ENCODE measurements at places on chromosomes 11 and 22.

- no peak for DNase-seq
Observed at GRCh38 chr11:18384157-18384641, 10.2 kb upstream of the LDHA start.

- no peak for DNase-seq
Observed at GRCh38 chr11:6229911-6230310, 4.5 kb downstream of the FHIP1B start.

DNA sequence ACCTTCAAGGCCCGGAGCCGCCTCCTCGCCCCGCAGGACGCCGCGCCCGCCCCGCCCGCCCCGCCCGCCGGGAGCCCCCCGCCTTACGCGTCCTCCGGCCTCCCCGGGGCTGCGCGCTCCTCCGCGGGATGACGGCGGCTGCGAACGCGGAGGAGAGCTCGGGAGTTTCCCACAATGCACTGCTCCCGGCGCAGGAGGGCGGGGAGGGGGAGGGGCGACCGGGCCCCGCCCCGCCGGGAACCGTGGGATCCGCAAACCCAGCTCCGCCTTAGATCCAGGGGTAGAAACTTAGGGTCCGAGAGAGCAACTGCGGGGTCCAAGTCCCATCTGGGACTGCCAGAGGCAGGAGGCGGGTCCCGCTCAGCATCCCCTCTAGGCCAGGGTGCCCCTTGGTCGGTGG, at the start of gene CEND1:
TSS of gene CEND1 (minus strand) at position 148 of the 400 bp plus-strand sequence. CDS start 1,514 bp downstream, outside the sequence.
- peak; percentile 79 for DNase-seq

- no peak for DNase-seq
Observed at GRCh38 chr22:35664955-35665587, 16.8 kb downstream of the APOL6 start.

- DNase-seq, result no peak
Observed at GRCh38 chr11:2882396-2883110, 3.0 kb downstream of the CDKN1C start.

- no peak for DNase-seq
Observed at GRCh38 chr22:22458896-22459588, 49.5 kb downstream of the ZNF280B start.

DNA sequence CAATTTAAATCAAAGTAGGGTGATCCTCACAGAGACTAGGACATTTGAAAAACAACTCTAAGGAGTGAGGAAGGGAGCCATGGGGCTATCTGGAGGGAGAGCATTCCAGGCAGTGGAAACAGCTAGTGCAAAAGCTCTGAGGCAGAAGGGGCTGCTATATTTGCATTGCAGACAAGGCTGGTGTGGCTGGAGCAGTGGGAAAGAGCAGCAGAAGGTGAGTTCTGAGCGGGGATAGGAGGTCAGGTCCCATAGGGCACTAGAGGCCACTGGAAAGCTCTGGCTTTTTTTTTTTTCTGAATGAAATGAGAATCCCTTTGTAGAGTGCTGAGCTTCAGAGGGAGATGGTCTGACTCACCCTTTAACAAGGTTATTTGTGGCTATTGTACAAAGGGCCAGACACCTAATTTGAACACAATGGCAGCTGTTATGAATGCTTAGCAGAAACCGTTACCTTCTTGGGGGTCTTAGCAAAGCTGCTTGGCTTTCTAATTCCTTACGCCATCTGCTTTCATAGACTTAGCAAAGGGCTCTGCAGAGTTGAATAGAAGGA, 291.6 kb downstream of the BUD13 start:
- DNase-seq, result peak; percentile 17

- DNase-seq, result no peak
Observed at GRCh38 chr11:95524314-95525036, 265.1 kb downstream of the FAM76B start.

DNA sequence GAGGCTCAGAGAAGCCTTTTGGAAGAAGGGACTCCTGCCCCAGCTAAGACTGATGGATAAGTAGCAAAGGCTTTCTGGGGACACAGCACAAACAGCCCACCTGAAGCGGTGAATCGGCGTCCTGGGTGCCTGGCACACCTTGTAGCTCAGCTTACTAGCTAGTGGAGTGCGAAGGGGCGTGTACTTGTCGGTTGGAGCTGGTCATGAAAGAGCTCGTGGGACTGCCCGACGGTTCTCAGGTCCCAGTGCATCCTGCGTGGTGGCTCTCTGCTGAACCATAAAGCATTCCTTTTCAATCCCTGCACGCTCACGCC, 690 bp upstream of the UVRAG start:
- no peak for DNase-seq

DNA sequence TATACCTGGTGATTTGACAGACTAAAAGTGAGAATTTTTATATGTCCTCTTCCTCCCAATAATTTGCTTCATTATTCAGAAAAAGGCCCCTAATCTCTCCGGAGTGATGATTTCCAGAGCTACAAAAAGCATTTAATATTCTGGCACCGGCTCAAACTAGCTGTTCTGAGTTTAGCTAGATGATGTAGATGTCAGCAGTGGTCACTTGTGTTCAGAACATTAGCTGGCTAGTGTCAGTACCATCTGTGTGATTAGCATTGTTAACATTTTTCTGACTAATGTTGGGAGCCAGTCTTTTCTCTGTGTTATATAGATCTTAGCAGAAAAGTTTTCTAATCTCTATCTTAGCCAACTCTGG, 68.7 kb upstream of the RRM1 start:
- no peak for DNase-seq

DNA sequence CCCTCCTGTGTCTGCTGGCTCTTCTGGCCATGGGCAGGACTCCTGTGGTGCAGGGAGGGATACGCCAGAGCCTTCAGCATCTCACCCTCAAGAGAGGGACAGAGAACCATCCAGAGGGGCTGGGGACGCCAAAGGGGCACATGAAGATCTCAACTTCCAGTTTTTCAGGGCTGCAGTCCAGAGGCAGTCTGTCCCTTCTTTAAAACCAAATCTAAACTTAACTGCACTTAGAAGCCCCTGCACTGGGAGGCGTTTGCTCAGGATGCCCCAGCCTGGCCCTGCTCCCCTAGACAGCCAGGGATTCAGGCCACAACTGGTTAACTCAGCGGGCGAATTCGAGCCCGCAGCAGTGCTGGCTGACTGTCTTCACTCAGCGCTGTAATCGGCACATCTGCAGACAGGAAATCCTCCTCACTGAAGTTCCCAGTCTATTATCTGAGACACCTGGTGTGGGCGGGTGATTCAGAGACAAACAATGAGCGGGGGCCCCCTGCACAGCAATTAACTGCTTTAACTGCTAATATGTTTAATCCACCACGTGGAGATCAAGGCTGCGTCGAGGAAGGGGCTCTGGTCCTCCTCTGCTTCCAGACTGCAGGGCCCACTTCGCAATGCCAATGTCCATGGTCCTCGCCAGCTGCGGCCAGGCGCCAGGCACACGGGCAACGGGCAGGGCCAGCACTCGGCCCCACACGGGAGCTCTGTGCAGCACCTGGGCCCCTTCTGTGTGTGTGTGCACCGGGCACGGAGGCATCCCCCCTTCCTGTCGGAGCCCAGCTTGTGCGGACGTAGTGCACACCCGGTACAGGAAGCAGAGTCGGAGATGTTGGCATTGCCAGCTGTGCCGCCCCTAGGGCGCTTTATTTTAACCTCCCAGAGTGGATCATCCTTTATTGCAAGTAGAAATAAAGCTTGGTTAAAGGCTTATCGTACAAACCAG, 36.9 kb upstream of the GNB1L start:
- peak; percentile 50 for DNase-seq

GRCh38 chr11:12674571-12674935, 332 bp downstream of the TEAD1 start:
- no peak for DNase-seq

GRCh38 chr11:108933630-108934029, 268.8 kb downstream of the DDX10 start:
- DNase-seq, result no peak

- no peak for DNase-seq
Observed at GRCh38 chr22:16608931-16609330, 16.3 kb upstream of the CCT8L2 start.

DNA sequence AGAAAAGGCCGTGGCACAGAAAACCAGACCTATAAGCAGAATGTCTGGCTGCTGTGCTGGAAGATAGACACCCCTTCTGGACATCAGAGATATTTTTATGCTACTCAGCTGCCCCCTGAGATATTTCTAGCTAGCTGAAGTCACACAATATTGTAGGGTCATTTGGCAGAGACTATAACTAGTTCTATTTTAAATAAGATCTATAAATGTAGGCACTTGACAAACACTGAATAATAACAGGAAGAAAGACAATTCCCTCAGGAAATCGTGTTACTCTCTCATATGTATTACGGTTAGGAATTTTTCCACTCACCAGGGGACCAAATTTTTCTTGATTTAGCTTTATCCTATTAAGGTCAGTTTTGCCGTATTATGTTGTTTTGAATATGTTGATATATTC, 845.4 kb downstream of the OPCML start:
- DNase-seq, result no peak

- no peak for DNase-seq
Observed at GRCh38 chr11:34823639-34824038, 92.5 kb downstream of the APIP start.

DNA sequence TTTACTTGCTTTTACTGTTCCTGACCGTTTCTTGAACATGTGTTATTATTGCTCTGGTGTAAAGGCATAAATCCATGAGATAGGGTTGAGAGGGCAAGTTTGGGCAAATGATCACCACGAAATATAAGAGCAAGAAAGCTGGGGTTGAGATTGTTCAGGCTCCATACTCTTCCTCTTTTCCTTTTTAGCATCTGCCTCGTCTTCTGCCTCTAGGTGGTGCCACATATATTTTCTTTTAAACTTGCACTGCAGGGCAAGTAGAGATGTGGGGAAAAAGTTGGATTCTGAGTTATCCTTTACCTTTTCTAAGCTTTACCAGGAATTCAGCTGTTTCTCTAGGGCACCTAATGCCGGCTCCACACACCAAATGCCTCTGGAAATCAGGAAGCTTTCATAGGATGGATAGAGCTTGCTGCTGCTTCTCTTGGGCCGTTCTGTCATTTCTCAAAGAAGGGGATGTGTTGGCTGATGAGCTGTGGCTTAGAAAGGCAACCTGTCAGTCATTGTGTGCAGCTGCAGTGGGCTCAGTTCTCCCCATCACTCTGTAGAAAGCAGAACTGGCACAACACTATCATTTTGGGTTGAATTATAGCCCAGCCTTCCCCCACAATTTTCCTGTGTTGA, 98.2 kb downstream of the LDLRAD3 start:
- no peak for DNase-seq

DNA sequence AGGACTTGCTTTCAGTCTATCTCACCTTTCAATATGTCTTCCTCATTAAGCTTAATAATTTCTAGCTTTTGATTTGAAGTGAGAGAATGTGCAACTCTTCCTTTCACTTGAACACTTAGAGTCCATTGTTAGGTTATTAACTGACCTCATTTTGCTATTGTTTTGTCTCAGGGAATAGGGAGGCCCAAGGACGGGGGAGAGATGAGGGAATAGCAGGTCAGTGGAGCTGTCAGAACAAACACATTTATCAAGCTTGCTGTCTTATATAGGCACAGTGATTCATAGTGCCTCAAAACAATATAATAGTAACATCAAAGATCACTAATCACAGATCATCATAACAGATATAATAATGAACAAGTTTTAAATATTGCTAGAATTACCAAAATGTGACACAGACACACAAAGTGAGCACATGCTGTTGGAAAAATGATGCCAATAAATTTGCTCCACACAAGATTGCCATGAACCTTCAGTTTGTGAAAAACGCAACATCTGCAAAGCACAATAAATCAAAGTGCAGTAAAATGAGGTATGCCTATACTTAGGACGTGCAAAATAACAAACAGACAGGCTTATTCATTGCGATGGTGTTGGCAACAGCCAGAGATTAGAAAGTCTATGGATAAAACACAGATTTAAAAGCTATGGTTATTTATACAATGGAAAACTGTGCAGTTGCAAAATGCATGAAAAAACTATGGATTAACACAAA, 106.3 kb upstream of the TEAD1 start:
- no peak for DNase-seq

Data from NCI-H2227 treated with DMSO at 0.1 percent for 48 hours (cell line).